Naive B cell (primary cell): ENCODE measurements at places on chromosomes 3 and 15.

GRCh38 chr15:94602754-94603470 is 371.6 kb downstream of the MCTP2 start:
- no peak for DNase-seq

DNA sequence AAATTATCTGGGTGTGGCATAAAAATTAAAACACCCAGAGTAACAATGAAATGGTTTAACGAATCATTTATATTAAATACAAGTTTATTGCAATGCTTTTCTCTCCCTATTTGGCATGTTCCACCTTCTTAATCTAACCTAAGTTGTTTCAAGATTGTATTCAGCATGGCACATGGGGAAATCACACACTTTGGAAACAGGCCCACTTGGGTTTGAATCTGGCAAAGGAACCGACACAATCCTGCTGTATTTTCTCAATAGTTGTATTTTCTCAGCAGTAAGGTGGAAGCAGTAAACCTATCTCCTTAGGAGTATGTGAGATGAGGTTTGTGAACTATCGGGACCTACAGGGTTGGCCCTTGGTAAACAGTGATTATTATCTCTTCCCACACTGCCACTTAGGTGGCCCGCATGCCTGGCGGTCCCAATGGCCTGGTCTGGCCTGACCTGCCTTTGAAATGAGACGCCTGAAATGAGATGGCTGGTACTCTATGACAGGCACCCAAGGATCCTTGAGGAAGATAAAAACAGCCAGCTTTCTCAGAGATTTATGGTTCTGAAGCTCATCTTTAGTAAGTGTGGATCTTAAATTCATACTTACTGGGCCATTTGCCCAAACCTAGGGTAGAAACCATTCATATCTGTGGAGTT is 45.3 kb upstream of the VILL start:
- DNase-seq: no peak

DNA sequence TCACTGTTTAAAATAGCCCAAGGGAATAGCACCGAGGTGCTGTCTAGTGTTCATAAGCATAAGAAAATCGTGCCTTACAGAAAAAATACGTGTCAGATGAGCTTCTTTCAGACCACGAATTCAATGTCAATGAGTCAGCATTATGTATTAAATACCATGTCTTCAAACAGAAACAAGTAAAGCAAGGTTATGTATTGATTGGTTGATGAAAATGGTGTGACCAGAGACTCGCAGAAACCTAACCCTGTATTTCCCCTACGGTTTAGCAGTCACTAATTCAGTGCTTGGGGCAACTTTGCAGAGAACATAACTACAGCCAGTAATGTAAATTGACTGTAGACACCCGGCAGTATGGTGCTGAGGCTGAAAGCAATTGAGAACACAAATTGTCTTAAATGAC is 307.7 kb downstream of the IL5RA start:
- DNase-seq: no peak

DNA sequence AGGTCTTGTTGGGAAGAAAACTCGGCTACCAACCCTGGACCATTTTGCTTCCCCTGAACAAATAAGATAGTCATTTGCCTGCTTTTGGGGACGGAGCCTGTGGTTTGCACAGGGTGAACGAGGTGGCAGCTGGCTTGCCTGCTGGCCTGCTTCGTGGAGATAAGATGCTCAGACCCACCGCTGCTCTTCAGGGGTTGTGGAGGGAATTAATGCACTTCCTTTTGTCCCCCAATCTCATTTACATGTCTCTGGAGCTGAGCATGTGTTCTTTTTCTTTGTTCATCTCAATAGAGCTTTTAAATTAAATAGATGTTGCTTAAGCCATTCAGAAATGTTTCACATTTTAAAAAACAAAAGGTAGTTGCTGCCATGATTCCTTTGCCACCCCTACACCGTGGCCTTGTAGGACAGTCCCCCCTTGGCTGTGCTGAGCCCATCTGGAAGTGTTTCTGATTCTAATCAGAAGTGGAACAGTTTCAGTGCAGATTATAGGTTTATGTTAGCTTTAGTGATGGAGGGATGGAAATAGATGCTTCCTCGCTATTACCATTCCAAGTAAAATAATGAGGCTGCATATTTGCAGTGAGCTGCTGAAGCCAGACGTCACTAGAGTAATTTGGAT is 25.6 kb downstream of the APBA2 start:
- DNase-seq: no peak

- DNase-seq: no peak
Measured at GRCh38 chr15:72511536-72511935, 37.4 kb downstream of the ARIH1 start.

- no peak for DNase-seq
Measured at GRCh38 chr3:27275441-27275990, 93.7 kb downstream of the NEK10 start.

GRCh38 chr15:63504979-63505841 is 817 bp downstream of the USP3 start:
- DNase-seq: peak; percentile 58

GRCh38 chr15:68930268-68931022 is at the start of gene SPESP1:
Gene SPESP1 (plus strand): TSS chr15:68930525. CDS start chr15:68930654, 129 bp downstream.
- peak; percentile 18 for DNase-seq

DNA sequence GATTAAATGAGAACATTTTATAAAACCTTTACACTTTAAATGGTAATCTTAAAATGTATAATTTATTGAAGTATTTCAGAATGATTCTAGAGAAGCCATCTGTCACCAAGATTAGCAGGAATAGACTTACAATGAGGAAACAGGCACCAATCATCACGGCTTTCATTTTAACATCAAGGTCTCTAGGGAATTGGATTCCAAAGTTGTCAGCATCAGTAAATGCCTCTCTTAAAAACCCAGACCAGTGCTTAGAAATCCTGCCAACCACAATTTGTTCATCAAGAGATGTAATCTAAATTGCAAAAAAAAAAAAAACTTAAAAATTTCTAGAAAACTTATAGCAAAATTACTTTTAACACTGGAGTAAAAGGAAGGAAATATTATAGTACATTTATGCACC is 20.3 kb downstream of the PLSCR2 start:
- no peak for DNase-seq

- no peak for DNase-seq
Measured at GRCh38 chr15:94856267-94856854, 625.0 kb downstream of the MCTP2 start.

DNA sequence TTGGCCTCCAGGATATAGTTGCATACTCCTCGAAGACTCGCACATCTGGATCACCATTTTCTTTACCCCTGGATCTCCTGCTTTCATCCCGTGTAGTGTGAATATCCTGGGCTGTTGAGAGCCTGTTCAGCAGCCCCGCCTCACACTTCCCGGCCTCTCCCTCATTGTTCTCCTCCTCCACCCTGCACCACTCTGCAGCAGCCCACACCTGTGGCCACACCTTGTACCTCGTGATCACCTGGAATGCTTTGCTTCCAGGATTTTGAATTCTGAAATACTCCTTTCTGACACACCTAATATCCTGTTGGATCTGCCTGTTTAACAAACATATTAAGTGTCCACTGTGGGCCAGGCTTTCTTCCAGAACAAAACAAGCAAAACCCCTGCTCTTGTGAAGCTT is 14.4 kb downstream of the ABHD17C start:
- no peak for DNase-seq

- no peak for DNase-seq
Measured at GRCh38 chr15:35630532-35630931, 84.6 kb upstream of the DPH6 start.

DNA sequence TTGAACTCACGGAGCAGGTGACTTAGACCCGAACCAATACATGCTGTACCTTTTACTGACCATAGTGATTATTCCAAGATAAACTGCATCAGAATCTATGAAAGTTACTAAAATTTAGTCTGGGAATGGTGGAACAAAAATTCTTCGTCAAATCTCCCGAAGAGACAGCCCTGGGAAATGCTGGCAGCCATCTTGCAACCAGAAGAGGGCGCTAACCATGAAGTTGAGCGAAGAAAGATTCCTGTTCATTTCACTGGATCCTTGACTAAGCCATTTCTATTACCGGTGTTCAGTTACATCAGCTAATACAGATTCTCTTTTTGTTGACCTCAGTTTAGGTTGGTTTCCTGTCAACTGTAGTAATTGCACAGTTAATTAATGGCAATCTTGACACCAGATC is 199.6 kb downstream of the SLC9A9 start:
- DNase-seq: no peak

DNA sequence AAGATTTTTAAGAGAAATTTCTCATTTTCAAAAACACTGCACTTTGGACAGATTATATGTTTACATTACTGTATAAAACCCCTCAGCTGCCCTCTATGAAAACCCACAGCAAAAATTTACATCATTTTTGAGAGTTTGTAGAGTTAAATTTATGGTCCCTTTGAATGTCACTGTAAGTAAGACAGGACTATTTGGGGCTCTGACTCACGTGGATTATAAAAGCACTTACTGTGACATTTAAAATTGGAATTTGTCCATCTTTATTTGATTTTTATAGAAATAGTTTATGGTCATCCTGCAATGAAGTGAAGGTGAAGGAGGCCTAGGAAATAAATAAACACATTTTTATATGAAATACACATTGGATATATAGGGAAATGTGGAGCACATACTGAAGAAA is 149.6 kb downstream of the GAP43 start:
- DNase-seq: no peak
